ENCODE measurements at places on chromosomes 11 and 22.

DNA sequence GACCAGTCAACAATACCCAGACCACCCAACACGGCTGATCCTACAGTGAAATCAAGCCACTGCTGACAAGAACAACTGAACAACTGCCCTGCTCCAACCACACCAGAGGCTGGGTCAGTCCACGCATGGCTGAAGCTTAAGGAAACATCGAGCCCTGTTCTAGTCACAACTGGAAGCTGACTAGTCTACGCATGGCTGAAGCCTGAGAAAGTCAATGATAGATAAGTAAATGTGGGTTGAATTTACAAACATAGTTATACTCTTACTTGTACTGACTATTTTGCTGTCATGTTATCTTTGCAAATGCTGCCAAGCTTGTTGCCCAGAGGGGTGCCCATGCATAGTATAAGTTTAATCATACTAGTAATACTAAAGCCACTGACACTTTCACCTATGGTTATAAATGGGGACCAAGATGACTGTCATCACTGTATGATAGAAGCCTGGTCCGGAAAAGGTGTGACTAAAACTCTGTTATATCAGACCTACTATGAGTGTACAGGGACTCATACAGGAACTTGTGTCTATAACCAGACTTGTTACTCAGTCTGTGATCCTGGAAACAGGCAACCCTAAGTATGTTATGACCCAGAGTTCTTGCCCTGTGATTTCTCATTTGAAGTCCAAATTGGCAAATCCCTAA, 43.4 kb upstream of the GLYAT start:
- no peak for DNase-seq

GRCh38 chr11:9662273-9662672, 1.6 kb upstream of the SWAP70 start:
- no peak for DNase-seq

DNA sequence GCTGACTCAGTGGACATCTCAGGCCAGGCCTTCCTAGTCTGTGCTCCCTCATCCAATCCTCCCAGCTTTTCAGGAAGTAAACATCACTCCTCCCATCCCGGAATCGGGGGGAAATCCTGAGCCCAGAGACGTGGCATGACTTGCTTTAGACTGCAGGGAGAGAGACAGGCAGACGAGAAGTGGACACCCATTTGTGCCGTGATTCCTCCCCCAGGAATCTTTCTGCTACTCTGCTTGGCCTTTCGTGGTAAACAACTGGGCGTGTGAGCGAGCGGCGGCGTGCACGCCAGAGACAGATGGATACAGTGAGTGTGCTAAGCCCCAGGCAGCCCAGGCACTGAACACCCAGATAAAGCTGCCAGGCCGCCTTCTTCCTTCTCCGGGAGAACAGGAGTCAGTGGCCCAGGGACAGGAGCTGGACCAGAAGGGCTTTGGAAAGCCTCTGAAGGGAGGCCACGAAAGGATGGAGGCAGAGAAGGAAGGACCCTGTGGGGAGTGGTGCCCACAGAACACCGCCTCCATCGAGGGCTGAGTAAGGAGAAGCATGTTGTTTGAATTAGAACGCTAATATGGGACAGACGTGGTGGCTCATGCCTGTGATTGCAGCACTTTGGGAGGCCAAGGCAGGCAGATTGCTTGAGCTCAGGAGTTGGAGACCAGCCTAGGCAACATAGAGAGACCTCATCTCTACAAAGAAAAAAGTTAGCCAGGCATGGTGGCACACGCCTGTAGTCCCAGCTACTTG, 53.0 kb upstream of the PRR5 start:
- no peak for DNase-seq

GRCh38 chr11:73177380-73177777, 35.3 kb upstream of the FCHSD2 start:
- DNase-seq = no peak

DNA sequence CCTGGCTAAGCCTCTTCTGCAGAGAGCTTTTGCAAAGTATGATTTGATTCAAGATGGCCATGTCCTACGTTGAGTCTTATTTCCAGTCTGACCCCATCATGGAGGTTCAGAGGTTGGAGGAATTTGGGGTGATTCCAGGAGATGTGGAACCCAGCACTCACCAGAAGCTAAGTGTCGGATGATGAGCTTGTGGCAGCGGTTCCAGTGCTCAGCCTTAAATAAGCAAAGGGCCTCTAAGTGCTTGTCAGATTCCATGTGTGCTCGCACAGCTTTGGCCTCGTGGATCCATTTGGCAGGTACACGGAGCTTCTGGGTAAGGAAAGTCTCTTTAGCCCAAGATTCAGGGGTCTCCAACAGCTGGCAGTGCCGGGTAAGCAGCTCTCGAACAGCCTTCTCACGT, 11.9 kb upstream of the CHRNA10 start:
- no peak for DNase-seq

DNA sequence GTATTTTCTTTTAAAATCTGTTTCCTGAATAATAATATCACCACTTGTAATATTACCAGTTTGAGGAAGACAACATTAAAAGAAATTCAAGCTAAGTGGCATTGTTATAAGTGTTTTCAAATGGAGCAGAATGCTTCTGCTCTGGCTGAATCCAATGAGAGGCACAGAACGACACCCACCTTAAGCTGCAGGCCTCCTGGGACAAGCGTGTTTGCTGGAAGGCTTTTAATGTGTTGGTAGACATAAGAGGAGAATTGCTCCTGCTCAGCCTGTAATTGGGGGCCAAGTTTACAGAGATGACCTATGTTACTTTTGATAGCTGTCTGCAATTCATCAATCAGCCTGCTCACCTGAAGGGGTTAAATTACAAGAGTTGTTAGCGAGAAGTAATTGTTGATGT, 242.2 kb downstream of the DCDC1 start:
- no peak for DNase-seq

GRCh38 chr11:102147015-102147414, 36.8 kb downstream of the YAP1 start:
- DNase-seq = no peak

DNA sequence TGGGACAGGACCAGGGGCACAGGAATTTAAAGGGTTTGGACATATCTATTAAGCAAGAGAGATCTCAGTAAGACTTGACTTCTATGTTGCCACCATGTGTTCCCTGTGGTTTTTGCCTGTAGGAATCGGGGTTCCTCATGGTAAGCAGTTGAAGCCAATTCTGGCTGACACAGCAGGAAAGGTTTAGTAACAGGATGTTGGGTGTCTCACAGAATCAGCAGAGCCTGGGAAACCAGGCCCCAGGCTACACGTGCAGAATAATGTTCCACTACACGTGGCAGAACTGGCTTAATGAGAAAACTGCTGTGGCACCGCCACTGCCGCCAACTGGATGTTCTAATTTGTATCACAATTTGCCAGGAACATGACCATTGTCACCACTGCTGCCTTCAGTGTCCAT, 264.6 kb upstream of the PLET1 start:
- DNase-seq = no peak

DNA sequence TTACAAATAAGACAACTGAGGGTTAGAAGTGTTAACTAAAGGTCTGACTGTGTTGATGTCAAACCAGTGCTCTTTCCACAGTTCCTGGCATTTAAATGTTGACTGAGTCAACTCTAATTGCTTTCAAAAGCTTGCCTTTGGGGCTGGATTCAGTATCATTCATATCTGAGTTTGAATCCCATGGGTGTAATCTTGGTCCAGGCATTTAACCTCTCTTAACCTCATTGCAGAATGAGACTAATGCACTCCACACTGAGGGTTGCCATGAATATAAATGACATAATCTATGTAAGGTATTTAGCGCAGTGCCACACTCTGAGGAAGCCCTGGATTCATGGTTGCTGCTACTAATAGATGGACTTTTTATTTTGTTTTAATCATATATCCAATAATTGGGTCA, 274.3 kb downstream of the DDX10 start:
- DNase-seq = no peak

DNA sequence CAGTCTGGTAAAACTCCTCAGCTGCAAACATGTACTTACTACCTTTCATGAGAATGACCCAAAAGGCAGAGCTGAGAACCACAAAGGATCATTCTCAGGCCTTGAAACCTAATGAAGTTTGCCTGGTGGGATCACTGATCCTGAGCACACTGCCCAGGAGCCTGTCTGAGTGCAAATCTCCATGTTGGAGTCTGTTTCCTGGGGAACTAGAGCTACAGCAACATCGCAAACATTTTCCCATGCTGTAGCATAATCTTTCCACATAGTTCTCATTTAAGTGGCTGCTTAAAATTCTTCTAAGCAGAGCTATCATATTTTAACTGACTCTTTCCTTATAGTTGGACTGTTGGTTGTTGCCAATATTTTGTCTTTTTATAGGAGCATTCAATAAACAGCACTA, 58.5 kb downstream of the GUCY1A2 start:
- no peak for DNase-seq

GRCh38 chr11:101180481-101180880, 50.9 kb upstream of the PGR start:
- DNase-seq = no peak

GRCh38 chr22:28480000-28480715, 199.5 kb downstream of the TTC28 start:
- no peak for DNase-seq

DNA sequence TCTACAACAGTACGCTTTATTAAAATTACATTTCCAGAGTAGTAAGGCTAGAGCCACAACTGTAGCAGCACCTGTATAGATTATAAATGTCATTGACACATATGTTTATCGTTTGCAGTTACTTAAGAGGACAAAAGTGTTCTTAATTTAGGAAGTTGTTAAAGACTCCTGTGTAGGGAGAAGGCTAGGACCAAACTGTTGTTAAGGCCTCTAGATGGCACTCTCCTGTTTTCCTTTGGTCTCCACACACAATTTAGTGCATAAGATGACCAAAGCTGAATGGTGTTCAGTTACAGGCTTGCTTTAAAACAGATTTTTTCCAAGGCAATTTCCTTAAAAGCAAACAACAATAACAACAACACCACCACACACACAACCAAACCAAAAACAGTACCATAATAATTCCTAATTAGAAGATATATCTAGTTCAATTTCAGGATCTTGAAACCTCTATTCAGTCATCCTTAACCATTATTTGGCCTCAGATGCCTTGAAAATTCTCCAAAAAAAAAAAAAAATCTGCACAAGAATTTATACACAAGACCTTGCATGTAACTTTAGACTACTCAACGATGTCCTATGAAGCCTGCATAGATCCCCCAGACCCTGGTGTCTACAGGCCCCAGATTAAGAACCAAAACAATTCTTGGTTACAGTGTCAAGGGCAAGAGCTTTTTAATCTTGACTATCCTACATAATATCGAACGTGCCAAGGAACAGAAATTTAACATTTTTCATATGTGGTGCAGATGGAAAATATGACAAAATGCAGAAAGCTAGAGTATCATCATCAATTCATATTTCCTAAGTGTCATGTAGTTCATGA, 42.6 kb upstream of the APOA1 start:
- DNase-seq = peak; percentile 77

DNA sequence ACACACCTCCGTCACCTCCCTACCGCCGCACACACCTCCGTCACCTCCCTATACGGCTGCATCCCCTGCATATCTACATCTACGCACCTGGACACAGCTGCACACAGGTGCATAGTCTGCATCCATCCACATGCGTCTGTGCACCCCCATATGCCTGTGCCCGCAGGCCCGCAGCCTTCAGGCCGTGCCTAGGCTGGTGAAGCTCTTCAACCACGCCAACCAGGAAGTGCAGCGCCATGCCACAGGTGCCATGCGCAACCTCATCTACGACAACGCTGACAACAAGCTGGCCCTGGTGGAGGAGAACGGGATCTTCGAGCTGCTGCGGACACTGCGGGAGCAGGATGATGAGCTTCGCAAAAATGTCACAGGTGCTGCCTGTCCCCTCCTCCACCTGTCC, 4.8 kb downstream of the PKP3 start:
- DNase-seq = no peak

- DNase-seq = no peak
These were observed 10.9 kb downstream of the LINC01488 start for GRCh38 chr11:69492201-69492991.

GRCh38 chr11:12420040-12420439, 42.7 kb downstream of the PARVA start:
- no peak for DNase-seq

DNA sequence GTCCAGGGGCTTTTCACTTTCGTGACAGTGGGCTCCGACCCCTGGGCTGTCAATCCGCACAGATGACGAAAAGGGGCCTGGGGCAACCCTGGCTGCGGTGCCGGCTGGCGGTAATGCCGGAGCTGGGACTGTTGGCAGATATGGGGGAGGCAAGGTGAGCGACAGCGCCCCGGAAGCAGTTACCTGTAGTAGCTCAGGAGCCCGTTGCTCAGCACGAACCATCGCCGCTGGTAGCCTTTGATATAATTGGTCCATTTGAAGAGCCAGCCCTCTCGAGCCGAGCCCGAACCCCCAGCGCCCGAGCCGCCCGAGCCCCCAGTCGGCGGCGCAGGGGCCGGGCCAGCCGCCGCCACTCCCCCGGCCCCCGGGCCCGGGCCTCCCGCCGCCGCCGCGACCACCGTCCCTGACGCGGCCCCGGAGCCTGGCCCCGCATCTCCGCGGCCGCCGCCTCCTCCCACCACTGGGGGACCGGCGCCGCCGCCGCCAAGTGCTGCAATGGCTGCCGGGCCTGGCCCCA, 396 bp downstream of the OSBP start:
- DNase-seq = peak; percentile 9

GRCh38 chr11:134207538-134208239, 16.1 kb downstream of the NCAPD3 start:
- DNase-seq = no peak

- peak; percentile 48 for DNase-seq
These were observed 43.3 kb upstream of the EP300 start for GRCh38 chr22:41048791-41049717.
